ENCODE measurements at places on chromosomes 4 and X.

- no peak for DNase-seq
Observed at GRCh38 chr4:98092833-98093439, 50.3 kb downstream of the STPG2 start.

DNA sequence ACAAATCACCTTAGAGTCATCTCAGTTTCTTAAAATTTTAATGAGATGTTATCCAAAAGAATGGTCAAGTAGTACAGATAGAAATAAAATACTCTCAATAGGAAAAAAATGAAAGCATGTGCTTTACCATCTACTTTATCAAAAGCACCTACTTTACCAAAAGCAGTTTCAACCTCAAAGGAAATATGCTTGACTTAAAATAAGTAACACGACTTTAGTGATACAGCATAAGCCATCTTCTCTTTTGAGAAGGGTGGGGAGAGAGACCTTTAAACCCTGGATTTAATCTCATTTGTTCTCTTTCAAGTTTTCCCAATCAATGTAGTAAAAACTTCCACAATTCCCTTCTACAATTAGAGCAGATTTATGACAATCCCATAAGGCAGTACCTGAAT is 26.5 kb downstream of the OTUD4 start:
- DNase-seq: no peak

DNA sequence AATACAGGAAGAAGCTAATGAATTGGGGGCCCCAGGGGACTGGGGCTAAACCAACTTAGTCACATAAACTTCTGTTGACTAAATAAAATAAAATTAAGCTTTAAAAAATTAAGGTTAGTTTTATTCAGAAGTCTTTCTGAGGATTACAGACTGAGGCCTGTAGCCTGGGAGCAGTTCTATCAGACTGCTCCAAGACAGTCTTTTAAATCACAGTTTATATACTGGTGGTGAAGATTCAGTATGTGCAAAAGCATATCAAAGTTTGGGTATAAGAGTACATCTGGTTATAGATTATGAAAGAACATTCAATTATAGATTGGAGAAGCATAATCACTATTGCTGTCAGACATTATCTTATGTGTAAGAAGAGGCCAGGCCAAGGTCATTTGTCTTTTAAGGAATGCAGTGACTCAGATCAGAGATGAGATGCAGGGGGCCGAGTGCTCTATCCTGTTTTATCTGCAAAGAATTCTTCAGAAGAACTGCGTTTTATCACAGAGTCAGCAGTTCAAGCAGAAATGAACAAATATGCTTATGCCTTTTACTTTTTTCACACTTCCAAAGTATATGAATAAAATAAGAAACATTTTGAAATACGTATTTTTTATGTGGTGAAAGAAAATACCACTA is 109.4 kb downstream of the PDHA2 start:
- DNase-seq: no peak

GRCh38 chrX:111869639-111870034 is 6.3 kb upstream of the TRPC5OS start:
- DNase-seq: no peak

DNA sequence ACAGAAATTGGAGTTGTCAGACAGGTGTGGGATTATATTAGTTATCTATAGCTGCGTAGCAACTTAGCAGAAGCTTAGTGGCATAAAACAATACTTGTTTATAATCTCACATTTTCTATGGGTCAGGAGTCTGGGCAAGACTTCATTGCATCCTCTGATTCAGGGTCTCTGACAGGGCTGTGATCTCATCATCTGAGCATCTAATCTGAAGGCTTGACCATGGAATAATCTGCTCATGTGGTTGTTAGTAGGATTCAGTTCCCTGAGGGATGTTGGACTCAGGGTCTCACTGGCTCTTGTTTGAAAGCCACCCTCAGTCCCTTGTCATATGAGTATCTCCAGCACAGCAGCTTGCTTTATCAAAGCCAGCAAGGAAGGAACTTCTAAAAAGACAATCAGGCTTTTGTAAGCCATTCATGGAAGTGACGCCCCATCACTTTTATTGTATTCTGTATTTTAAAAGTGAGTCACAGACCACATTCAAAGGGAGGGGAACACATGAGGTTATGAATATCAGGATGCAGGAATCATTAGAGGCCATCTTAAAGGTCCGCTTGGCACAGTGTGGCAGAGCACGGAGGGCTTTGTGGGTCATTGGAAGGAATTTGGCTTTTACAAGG is 37.2 kb upstream of the FAM9B start:
- no peak for DNase-seq

DNA sequence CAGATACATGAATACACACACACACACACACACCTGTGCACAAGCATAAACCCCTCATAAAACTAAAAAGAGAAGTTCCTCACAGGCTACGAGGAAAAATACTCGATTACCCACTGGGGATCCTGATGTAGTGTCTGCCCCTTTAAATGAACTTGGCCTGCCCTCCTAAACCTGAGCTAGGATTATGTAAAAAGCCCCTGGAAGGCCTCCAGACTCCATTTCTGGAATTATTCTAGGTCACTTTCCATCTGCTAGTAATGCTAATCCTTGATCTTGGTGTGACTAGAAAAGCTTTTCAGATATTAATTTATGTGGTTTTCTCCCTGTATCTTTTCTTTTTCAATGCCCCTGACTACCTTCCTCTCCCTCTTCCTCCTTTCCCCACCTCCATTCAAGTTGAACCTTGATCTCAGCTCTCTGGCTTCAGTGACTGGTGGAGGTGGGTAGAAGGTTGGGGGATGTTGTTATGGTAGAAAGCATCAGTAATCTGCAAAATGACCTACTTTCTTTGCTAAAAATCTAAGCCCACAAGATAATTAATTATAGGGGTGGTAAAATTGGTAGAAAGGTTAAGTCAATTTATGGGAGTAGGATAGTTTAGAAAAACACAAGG is 25.5 kb upstream of the ZNF330 start:
- no peak for DNase-seq

GRCh38 chrX:139826065-139827044 is 106.5 kb downstream of the ATP11C start:
- DNase-seq: no peak

DNA sequence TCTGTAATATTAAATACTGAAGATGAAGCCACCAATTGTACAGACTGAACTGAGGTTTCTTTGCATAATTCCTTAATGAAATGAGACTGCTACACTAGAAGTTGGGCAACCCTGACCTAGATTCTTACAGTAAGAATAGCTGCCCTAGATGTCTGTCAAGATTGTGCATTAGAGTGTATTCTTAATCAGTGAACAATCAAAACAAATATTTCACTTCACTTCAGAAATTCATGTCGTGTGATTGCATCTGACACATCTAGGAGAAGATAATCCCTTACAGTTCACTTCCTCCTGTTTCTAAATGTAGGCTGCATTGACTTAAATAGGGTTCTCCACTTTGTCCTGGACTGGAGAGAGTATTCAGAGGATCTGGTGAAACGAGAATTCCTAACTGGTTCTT is 283.1 kb downstream of the HNRNPD start:
- no peak for DNase-seq

- DNase-seq: no peak
Observed at GRCh38 chr4:178082906-178083305, 640.7 kb upstream of the AGA start.

GRCh38 chr4:155353923-155354540 is 22.7 kb downstream of the MAP9 start:
- no peak for DNase-seq

DNA sequence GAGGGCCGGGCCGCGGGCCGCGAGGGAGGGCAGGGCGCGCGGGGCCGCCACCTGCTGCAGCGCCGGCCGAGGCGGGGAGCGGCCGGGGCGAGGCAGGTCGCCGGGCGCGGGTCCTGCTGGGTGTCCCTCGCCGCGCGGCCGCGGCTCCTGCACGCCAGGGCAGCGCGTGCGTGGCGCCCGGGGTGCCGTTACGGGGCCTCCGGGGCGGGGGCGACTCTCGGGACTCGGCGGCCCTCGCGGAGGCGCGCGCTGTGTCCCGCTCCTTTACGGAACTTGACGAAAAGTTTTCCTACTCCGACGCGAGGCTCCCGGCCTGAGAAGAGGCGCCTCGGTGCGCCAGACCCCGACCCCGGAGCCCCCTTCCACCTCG is 329 bp downstream of the TBC1D14 start:
- no peak for DNase-seq

DNA sequence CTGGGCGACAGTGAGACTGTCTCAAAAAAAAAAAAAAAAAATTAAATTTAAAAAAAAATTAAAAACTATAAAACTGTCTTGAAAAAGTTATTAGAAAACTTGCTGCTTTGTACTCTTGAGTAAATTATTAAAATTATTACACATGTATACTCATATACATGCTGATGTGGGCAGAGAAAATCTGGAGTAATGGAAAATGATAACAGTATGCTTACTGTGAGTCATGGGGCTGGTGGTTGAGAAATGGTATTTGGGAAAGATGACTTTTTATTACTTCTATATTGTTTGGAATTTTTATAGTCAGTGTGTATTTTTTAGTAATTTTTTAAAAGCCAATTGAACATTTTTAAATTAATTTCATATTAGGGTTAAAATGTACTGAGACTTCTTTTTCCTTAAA is 7.5 kb downstream of the YY2 start:
- DNase-seq: no peak

- no peak for DNase-seq
Observed at GRCh38 chrX:103464072-103464773, 55.1 kb downstream of the RAB40A start.

DNA sequence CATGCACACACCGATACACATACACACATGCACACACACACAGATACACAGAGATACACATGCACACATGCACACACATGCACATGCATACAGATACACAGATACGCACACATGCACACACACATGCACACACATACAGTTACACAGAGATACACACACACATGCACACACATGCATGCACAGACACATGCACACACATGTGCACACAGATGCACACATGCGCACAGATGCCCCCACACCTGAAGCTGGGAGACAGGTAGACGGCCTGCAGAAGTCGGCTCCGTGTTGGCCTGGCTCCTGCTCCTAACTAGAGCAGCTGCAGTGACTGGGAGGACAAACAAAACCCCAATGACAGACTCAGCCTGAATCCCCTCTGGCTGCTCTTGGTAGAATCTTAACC is 46.8 kb downstream of the PSAPL1 start:
- DNase-seq: no peak

DNA sequence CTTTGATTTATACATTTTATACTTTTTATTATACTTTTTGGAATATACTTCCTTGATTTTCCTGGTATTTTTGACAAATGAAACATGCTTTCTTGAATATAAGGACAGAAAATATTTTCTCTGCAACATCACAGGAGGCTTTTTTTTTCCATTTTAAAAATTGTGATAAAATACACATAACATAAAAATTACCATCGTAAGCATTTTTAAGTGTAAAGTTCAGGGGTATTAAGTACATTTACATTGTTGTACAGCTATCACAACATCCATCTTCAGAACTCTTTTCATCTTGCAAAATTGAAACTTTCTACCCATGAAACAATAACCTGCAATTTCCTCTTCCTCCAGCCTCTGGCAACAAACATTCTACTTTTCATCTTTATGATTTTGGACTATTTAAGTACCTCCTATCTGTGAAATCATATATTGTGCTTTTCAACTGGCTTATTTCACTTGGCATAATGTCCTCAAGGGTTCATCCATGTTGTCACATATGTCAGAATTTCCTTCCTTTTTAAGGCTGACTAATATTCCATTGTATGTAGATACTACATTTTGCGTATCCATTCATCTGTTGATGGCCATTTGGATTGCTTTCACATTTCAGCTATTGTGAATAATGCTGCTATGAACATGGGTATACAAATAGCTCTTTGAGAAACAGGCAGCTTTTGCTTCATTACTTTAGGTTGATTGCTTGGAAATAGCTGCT is 412.6 kb downstream of the RAPGEF2 start:
- no peak for DNase-seq

GRCh38 chr4:385934-386707 is 48.5 kb downstream of the ZNF141 start:
- no peak for DNase-seq

DNA sequence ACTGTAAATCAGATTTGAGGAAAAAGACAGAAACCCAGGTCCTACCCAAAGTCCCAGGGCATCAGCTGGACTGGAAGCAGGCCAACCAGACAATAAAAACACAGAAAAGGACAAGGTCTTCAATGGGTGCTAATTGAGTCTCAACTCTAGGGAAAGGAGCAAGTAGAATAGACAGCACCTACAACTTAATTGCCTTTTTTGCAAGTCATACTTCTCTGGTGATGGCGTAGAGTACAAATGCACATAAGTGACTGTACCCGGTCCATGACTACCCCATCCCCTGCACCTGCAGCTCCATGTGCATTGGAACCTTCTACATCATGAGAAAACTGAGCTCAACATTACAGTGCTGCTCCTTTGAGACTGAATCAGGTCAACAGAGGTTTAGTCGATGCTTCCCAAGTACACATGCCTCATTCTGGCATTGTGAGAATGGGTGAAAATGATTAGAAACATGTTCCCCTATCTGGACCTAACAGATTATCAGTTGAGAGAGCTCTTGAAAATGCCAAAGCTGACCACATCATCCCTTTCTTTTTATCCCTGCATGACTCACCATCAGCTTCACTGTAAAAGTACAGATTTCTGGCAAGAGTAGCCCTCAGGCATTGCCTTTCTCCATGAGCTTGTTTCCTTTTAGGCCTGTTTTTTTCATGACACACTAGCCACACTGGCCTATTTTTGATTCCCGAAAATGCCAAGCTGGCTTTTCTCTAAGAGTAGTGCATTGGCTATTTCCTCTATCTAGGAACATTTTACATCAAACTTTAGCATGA is 298.3 kb downstream of the HS3ST1 start:
- no peak for DNase-seq

- no peak for DNase-seq
Observed at GRCh38 chrX:155778844-155779553, 102.1 kb upstream of the VAMP7 start.

- no peak for DNase-seq
Observed at GRCh38 chrX:68918202-68918601, 89.4 kb downstream of the EFNB1 start.

DNA sequence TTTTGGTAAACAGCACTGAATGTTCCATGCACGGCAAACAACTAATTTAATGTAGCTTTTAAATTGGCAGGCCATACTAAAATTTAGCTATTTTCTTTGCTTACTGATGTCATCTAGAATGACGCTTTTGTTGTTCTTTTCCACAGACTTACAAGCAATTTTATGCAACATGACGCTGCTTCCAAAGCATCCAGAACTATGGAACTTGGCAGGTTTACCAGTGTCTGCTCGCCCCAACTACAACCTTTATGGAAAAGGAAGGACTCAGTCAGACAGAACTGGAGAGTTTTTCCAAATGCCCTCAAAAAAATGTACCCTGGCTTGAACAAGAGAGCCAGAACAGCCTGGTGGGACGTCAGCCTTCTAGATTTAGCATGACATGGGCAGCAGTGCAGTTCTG is 58.7 kb downstream of the ANOS1 start:
- no peak for DNase-seq

- DNase-seq: no peak
Observed at GRCh38 chr4:7812231-7812857, 127.3 kb downstream of the AFAP1 start.

All from HS-27A (cell line).